ENCODE measurements at places on chromosomes 2 and 18. TPM values are rescaled to one million over a fixed set of nuclear protein-coding genes. Genes with fewer than 3 reads are reported as not detected.

The CACNB4 gene
- 1.1 TPM for total RNA-seq

The RSAD2 gene
- 0.55 TPM for total RNA-seq

The DNAH6 gene
- 0.09 TPM for total RNA-seq

The FAP gene
- total RNA-seq: 148 TPM

The TEKT4 gene
- not detected for total RNA-seq

The NT5DC4 gene
- not detected for total RNA-seq

The SERPINB10 gene
- total RNA-seq: not detected

The DSG2 gene
- 2.3 TPM for total RNA-seq

The FAM124B gene
- total RNA-seq: under 0.01 TPM

The ABCA12 gene
- total RNA-seq: under 0.01 TPM

The STK36 gene
- 15.4 TPM for total RNA-seq

The MFSD2B gene
- 0.28 TPM for total RNA-seq

The OSBPL6 gene
- 1.1 TPM for total RNA-seq

The SRSF7 gene
- 121 TPM for total RNA-seq

The MC2R gene
- total RNA-seq: not detected

The PROM2 gene
- total RNA-seq: 0.28 TPM

The RNMT gene
- 16.6 TPM for total RNA-seq

The MAB21L4 gene
- not detected for total RNA-seq

The IL36B gene
- not detected for total RNA-seq

The OSBPL1A gene
- total RNA-seq: 43.5 TPM

The MFF gene
- 78.4 TPM for total RNA-seq

The TNFRSF11A gene
- total RNA-seq: 0.09 TPM

The ABCG8 gene
- total RNA-seq: not detected

The SPP2 gene
- total RNA-seq: not detected

The LYG2 gene
- total RNA-seq: not detected

The TMEFF2 gene
- total RNA-seq: 3.0 TPM

The SCN2A gene
- 0.43 TPM for total RNA-seq

The ACAA2 gene
- 74.5 TPM for total RNA-seq

The GAL3ST2 gene
- 0.18 TPM for total RNA-seq

The ADD2 gene
- 0.37 TPM for total RNA-seq

The AQP12A gene
- not detected for total RNA-seq

The C2orf80 gene
- not detected for total RNA-seq

The FHL2 gene
- total RNA-seq: 152 TPM

The ECEL1 gene
- not detected for total RNA-seq

The FIGN gene
- total RNA-seq: 0.65 TPM

The FAM237A gene
- not detected for total RNA-seq

The COBLL1 gene
- total RNA-seq: 8.0 TPM

The WNT6 gene
- not detected for total RNA-seq

The LTBP1 gene
- 434 TPM for total RNA-seq

The B3GNT7 gene
- under 0.01 TPM for total RNA-seq

The ARHGEF4 gene
- total RNA-seq: 4.8 TPM

The LGALSL gene
- 3.8 TPM for total RNA-seq

The IL1F10 gene
- total RNA-seq: not detected

The UPP2 gene
- not detected for total RNA-seq

The RNF144A gene
- total RNA-seq: 2.8 TPM

The OSR1 gene
- 36.5 TPM for total RNA-seq
